ENCODE measurements at places on chromosomes 2 and 18.

- DNase-seq, result no peak
These were observed 1.6 kb downstream of the KCNE4 start for GRCh38 chr2:223053484-223054192.

DNA sequence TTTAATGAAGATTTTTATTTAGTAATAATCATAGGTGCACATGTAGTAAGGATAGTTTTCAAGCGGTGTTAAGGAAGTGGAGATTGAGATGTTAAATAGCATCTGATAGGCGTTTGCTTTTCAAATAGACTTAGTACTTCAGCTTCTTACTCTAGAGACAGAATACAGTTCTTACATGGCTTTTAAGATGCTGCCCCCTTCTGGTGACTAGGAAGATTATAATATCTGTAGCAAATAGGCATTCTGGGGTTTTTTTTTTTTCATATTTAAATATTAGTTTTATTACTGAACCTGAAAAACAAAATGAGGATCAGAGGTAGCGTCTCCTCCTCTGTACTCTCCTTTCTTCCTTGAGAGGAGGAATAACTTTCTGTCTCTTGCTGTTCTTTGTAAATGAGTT lies 100.2 kb downstream of the AGAP1 start:
- no peak for DNase-seq

- DNase-seq, result no peak
These were observed 74.0 kb downstream of the CERS6 start for GRCh38 chr2:168529900-168530561.

- no peak for DNase-seq
These were observed 147.4 kb downstream of the LNPK start for GRCh38 chr2:175854665-175855064.

DNA sequence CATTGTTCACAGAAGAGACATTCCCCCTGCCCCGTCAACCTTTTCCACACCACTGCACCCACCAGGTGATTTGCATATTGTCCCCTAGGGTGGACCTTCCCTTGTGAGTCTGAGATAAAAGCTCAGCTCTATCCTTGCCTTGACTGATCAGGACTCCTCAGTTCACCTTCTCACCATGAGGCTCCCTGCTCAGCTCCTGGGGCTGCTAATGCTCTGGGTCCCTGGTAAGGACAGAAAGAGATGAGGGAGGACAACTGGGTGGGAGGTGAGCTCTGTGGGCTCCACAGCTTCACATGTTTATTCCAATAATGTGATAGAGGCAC lies 1160.1 kb downstream of the RPIA start:
- DNase-seq, result no peak

GRCh38 chr2:47079515-47080412 lies 75.3 kb downstream of the STPG4 start:
- no peak for DNase-seq

DNA sequence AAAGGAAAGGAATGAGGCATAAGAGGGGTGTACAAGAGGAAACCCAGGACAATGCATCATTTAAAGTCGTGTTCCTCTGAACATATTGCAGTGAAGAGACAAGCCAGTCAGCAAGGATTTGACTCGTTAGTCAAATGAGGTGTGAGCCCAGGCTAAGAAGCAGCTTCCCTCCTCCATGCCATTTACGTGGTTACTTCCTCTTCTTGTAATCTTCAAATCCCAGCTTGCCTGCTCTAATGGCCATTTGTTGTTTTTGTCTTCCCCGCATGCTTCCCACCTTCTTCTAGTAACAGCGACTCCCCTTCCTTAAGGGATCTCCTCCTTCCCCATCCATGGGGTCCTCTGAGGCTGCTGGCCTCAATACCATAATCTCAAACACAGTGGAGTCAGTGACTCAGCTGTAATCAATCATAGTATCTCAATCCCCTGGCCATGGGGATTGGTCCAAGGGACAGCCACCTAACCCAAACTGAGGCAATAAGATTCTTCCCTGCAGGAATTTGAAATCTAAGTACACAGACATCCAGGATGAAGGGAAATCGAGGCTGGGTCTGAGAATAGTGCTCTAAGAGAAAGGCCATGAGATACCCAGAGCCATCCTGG lies 37.6 kb downstream of the SLC14A1 start:
- DNase-seq, result no peak

Measured in stimulated activated CD8-positive, alpha-beta memory T cell treated with anti-CD3 and anti-CD28 coated beads, Interleukin-4, amount 100 ng/mL, for 1 hour (primary cell).